ENCODE measurements at places on chromosomes 5 and 9.
A peak's percentile ranks its signal among the peaks of the same experiment; 100 is the strongest.

DNA sequence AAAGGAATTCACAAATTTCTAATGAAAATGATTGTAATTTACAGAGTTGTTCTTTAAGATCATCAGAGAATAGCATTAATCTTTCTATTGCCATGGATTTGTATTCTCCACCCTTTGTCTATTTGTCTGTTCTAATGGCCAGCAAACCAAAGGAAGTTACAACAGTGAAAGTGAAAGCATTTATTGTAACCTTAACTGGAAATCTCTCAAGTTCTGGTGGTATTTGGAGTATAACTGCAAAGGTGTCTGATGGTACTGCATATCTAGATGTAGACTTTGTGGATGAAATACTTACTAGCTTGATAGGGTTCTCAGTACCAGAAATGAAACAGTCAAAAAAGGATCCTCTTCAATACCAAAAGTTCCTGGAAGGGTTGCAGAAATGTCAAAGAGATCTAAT lies 21.7 kb downstream of the RMI1 start:
- no peak for DNase-seq

DNA sequence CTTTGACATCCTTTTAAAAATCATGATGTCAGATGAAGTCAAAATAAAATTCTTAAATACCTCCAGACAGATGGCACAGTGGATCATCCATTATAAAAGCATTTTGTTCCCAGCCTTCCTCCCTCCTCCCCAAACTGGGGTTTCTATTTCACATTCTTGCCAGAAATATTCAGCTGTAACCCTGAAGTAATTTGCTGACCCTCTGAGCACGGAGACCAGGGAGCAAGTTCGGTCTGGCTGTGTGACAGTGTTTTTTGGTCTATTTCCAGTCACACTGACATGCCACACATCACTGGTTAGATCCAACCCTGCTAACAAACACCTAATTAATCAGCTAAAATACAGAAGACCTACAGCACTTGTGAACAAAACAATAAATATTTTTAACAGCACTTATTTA lies 126.2 kb upstream of the DMRT1 start:
- no peak for DNase-seq

GRCh38 chr5:71790433-71790832 lies 71.4 kb downstream of the CARTPT start:
- DNase-seq, result no peak

- no peak for DNase-seq
Measured at GRCh38 chr5:104385906-104386305, 823.3 kb upstream of the NUDT12 start.

GRCh38 chr9:128554155-128554862 lies 1.9 kb downstream of the SPTAN1 start:
- no peak for DNase-seq

- no peak for DNase-seq
Measured at GRCh38 chr5:169006842-169007790, 293.8 kb downstream of the SLIT3 start.

- DNase-seq, result no peak
Measured at GRCh38 chr5:92402045-92402444, 1018.9 kb upstream of the ARRDC3 start.

- no peak for DNase-seq
Measured at GRCh38 chr5:127804886-127805426, 101.8 kb downstream of the CCDC192 start.

GRCh38 chr5:128358826-128359225 lies 179.2 kb downstream of the FBN2 start:
- no peak for DNase-seq

GRCh38 chr5:5586721-5587120 lies 164.2 kb downstream of the ICE1 start:
- no peak for DNase-seq

DNA sequence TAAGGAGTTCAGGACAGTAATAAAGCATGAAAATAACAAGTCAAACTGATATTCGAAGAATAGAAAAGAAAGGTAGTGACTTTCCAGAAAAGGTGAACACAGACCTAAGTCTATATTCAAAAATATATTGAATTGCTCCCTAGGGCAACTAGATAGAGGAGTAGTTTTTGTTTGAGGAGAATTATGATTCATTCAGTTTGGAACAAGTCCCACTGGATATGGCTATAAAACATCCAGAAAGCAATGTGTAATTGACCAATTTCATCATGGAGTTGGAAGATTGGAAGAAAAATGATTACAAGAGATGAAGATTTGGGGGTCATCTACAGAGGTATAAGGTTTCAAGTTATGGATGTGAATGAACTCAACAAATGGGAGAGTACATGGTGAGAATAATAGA lies 117.5 kb upstream of the ZNF462 start:
- no peak for DNase-seq

DNA sequence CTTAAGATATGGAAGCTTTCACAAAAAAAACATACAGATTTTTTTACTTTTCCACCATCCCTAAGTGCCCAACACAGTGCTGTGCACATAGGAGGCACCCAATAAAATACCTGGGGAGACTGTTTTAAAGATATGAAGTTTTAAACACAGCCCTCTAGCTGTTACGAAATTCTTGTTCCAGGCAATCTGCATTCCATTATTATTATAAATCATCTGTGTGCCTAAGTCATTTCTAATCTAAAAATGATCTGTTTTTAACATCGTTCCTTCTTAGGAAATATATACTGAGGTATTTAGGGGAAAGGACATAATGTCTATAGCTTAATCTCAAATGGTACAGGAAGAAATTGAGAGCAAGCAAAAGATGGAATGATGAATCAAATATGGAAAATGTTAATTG lies 32.7 kb upstream of the ISCA1 start:
- no peak for DNase-seq

DNA sequence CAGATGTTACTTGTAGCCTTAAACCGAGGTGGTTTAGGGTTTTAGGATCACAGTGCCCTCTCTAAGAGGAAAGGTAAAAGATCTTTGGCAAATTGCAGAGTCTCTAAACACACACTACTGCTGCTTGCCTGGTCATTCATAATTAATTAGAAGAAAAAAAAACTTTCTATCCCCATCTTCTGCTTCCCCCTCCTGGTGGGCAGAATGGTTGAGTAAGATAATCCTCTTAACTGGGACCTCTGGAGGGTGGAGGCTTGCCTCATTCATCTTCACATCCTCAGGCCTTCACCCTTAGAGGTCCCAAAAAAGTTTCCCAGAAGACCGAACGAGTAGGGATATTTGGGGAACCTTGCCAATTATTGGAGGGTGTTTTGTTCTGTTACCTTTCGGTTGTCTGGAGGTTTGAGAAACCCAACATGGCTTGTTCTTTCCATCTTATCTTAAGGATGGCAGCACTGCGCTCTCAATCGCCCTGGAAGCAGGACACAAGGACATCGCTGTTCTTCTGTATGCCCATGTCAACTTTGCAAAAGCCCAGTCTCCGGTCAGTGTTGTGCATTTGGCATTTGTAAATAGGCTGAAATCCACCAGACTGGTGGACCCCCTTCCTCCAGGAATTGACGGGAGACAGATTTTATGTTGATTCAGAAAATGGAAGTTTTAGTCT lies 97.3 kb upstream of the DMRT1 start:
- DNase-seq, result no peak

DNA sequence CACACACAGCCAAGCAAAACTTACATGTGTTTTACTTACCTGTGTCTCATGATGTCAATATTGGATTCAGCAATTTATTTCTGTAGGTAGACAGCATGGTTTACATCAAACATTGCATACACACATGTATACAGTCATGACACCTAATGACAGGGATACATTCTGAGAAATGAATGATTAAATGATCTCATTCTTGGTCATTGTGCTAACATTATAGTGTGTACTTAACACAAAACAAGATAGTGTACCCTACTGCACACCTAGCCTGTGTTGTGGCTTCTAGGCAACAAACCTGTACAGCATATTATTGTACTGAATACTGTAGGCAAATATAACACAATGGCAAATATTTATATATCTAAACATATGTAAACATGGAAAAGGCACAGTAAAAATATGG lies 28.0 kb downstream of the ISOC1 start:
- no peak for DNase-seq

- no peak for DNase-seq
Measured at GRCh38 chr9:99973455-99973854, 67.0 kb downstream of the STX17 start.

DNA sequence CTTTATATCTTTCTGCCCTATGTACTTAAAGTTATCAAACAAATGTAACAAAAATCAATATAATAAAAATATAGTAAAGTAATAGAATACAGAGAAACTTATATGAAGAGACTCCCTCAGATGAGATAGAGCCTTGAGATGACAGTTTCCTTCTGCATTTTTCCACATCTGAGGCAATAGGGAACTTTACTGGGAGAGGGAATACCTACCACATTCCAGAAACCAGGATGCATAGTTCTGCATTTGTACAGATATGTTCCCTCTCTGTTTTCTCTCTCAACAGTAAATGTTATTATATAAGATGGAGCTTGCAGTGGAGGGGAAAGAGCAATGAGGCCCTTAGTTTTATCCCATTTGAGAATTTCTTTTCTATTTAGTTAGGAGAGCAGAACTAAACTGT lies 109.6 kb upstream of the KCNN2 start:
- no peak for DNase-seq

GRCh38 chr9:115107701-115108100 lies 10.3 kb downstream of the TNC start:
- peak; percentile 35 for DNase-seq

DNA sequence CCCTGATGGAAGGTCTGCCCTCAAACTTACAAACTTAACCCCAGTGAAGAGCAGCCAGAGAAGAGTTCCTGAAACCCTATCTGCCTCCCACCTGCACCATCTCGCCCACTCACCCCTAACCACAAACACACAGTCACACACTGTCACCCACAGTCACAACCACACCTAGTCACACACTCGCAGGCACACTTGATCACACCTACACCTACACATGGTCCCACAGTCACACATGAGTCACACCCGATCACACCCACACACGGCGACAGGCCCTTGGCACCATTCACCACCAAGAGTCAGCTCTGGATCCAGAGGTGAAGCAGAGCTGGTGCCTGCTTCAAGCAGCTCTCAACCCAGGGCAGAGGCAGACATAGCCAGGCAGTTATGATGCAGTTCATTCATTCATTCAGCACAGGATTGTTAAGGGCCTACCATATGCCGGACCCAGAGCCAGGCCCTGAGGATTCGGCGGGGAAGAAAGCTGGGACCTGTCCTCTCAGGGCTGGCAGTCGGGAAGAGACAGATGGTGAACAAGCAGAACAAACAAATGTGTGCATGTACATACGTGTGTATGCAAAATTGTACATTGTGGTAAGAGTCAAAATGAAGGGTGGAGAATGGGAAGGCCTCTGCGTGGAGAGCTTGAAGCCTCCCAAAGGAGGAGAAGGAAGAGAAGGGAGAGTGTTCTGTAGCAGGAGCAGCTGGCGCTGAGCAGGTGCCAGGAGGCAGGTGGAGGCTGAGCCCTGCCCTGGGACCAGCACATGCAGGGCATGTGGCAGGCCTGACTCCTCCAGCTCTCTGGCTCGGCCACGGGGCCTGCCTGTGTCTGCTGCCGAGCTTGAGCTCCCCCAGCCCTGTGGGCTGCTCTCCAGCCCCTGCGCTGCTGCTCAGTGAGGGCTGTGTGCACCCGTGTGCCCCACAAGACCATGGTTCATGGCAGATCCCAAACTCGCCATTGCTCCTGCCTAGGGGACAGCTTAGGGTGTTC lies 6.4 kb downstream of the TSPAN17 start:
- DNase-seq, result no peak

DNA sequence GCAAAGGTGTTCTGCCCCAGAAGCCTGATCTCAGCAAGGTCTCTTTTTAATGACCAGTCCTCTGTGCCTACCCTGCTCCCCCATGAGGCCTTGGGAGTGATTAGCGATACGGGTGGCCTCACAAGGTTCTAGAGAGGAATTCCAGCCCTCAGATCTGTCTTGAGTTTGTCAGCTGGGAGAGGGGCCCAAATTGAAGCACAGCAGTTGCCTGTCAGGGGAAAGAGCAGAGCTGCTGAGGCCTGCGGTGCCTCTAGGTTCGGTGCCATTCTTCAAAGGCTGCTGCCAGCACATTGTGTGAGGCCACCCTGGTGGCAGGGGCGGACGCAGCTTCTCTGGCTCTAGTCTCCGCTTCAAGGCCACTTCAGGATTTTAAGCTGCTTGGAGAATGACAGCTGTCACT lies 85.7 kb upstream of the GRIA1 start:
- no peak for DNase-seq

GRCh38 chr9:88852794-88853193 lies 138.5 kb upstream of the S1PR3 start:
- DNase-seq, result no peak

- no peak for DNase-seq
Measured at GRCh38 chr9:98708103-98708932, 417 bp downstream of the GABBR2 start.

- DNase-seq, result no peak
Measured at GRCh38 chr5:43620944-43621505, 18.0 kb downstream of the NNT start.

- DNase-seq, result no peak
Measured at GRCh38 chr9:14497476-14497875, 183.5 kb upstream of the NFIB start.

GRCh38 chr5:43110606-43111170 lies 10.0 kb upstream of the ZNF131 start:
- no peak for DNase-seq

DNA sequence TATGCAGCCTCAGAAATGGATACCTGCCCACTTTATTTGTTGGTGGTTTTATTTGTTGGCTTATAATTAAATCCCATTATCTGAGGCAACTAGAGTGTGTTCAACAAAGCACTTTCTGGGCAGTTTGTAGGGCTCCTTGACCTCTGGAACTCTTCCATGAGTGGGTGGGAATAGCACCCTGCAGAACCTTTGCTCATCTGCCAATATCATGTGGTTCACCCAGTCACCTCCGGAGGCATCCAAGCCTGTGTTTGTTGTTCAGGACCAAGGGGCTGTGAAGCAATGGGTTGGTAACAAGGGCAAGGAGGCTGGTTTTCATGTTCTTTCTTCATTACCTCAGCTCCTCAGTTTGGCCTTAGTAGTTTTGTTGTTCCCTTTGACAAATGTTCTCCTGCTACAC lies 314.0 kb downstream of the NDUFS4 start:
- DNase-seq, result peak; percentile 37
